HepG2 (cell line): ENCODE measurements at places on chromosomes 6 and 20.

DNA sequence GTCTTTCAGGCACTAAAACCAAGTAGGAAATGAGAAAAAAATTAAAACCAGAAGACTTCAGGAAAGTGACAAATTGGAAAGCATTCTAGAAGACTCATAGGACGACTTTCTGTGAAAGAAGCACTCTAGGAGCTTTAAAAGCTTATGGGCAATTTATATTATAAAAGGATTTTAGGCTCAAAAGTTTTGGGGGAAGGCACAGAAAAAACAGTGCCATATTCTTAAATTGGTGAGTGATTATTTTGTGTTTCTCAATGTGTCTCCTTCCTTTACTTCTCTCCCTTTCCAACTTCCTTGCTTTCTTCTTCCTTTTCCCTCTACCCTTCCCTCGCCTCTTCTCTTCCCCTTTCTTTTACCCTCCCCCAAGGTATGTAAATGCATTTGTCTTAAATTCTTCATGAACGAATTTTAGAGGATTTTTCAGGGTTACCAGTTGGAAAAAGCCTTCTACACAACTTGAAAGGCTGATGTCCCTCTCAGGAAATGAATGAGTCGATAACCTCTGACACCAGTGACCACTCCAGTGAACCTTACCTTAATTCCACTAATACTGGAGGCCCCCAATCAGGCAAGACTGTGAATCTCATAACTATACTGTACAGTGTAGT, 2.6 kb upstream of the LIN28B start:
- DNase-seq = peak; percentile 71

DNA sequence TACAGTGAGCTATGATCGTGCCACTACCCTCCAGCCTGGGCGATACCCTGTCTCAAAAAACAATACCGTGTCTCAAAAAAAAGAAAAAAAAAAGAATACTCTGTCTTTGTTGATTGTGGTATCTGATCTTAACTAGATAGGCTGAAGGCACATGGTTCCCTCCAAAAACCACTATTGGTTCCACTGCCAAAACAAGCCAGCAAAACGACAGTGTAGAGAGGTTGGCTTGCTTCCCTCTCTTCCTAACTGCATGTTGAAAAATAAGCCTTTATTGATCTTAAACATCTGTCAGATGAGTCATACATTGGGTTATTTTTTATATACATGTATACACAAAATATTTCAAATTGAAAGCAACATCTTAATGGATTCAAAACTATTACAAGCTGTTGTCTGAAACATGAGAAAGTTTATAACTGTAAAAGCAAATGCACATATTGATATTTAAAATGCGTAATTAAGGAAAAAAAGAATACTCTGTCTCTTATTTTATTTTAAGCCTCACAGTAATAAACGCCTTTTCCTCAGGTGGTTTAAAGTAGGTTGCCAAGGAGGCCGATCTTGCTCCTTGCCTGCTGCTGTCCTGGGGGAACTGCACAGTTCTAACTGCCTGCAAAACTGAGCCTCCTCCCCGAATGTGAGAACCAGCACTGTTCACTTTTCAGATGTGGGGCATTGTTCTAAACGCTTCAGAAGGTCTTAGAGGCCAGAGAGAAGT, 7.0 kb upstream of the NINL start:
- DNase-seq = no peak

DNA sequence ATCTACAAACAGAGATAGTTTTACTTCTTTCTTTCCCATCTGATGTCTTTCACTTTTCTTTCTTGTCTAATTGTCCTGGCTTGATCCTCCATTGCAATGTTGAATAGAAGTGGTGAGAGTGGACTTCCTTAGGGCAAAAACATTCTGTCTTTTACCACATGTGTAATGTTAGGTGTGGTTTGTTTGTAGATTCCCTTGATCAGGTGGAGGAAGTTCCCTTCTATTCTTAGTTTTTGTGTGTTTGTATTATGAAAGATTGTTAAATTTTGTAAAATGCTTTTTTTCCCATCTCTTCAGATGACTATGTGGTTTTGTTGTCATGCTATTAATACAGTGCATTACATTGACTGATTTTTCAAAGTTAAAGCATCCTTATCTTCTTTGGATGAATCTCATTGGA, 41.6 kb upstream of the DUSP22 start:
- no peak for DNase-seq

DNA sequence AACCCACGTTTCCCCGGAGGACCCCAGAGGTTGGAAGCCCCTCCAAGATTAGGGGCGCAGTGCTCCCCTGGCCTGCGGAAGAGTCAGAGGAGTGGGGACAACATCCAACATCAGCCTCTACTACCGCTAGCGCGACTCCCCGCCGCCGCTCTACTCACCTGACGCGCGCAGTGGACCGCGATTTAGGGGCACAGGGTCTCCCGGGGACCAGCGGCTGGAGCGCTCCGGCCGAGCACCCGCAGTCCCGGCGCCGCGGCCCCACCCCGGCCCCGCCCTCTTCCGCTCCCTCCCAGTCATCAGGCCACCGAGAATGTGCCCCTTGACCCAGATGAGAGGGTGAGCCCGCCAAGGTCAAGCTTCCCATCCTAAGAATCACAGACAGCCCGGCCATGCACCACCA, at the start of gene ZFP57:
ZFP57 (minus strand) TSS at position 249 of the 400 bp plus-strand sequence. CDS start 4,149 bp downstream, outside the sequence.
- DNase-seq = no peak

DNA sequence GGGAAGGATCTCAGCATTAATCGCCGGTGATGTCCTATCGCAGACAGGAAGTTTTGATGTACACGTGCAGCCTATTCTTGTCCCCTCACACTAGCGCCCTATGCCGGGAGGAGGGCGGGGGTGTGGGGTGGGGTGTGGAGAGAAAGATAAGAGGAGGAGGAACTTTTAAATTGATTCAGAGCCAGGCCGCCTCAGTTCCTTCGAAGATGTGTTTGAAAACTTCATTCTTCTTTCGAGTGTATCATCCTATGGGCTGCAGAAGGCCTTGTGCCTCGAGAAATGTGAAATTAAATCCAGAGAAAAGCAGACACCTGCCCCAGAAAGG, 2.5 kb upstream of the POU3F2 start:
- no peak for DNase-seq

DNA sequence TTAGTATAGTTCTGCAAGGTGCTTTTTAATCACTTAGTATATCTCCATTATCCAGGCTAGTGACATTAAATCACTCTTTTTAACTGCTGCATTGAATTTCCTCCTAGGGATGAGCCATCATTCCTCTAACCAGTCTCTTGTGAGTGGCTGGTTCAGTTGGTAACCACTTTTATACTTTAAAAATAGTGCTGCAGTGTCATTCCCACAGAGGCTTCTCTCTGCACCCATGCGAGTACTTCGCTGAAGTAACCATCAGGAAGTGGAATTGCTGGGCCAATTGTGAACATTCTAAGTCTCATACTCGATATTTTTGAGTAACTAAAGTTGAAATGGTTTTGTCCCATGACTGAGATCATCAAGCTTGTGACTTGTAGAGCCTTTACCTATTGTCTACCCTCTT, 2.1 kb downstream of the BTN3A2 start:
- no peak for DNase-seq
